ENCODE measurements at places on chromosomes 11 and 22.
A peak's percentile ranks its signal among the peaks of the same experiment; 100 is the strongest.

- no peak for DNase-seq
Measured at GRCh38 chr11:67032830-67033551, 10.1 kb downstream of the SYT12 start.

DNA sequence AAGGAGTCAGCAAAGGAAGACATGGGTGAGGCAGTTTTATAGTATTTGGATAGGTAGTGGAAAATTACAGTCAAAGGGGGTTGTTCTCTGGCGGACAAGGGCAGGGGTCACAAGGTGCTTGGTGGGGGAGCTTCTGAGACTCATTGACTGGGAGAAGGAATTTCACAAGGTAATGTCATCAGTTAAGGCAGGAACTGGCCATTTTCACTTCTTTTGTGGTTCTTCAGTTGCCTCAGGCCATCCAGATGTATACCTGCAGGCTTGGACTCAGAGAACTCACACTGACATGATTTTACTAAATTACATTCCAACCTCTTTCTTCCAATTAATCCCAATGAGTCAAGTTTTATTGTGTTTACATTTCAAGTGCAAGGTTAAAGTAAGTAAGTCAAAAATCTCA is 240.5 kb upstream of the API5 start:
- DNase-seq, result no peak

DNA sequence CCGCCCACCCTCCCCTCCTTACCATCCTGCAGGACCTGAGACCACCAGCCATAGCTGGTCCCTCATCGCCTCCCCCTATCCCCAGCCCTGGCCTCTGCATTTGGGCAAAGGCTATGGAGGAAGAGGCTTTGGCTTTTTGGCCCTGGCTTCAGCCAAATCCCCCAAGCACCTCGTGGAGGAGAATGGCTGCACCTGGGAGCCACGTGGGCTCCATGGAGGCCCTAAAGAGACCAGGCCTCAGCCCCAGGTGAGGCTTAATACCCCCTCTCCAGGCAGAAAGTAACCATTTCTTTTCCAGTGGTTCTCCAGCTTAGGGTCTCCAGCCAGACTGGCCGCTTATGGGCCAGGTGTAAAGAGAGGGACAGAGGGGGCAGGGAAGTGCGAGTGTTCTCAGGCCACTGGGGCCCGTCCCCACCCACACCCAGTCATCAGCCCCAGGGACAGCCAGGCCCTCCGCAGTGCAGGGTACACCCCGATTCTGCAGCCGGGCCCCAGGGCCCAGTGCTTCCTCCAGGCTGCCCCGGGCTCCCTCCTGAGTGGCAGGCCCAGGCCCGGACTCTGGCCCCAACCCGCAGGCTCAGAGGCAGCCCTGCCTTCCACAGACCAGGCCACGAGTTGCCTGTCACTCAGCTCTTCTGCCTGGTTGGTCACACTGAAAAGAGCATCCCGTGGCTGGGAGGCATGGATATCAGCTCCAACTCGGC is 26.4 kb downstream of the CDKN1C start:
- DNase-seq, result no peak

DNA sequence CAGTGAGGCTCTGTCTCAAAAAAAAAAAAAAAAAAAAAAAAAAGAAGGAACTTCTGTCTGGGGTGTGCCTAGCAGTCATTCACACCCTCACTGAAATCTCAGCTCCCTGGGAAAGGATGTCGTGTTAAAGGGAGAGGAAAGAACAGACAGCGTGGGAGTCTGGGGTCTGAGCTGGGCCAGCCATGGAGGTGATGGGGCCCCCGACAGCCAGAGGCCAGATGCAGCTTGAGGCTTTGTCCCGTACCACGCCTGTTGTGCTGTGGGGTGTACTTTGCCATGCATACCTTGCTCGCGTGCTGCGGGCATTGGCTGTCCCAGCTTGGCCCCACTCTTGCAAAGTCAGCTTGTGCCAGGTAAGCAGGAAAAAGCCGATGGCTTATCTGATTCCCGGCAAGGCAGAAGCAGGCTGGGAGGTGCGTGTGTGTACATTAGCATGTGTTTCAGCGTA is 4.6 kb downstream of the SYT12 start:
- peak; percentile 33 for DNase-seq

GRCh38 chr22:47736186-47737034 is 974.0 kb downstream of the TBC1D22A start:
- DNase-seq, result no peak

DNA sequence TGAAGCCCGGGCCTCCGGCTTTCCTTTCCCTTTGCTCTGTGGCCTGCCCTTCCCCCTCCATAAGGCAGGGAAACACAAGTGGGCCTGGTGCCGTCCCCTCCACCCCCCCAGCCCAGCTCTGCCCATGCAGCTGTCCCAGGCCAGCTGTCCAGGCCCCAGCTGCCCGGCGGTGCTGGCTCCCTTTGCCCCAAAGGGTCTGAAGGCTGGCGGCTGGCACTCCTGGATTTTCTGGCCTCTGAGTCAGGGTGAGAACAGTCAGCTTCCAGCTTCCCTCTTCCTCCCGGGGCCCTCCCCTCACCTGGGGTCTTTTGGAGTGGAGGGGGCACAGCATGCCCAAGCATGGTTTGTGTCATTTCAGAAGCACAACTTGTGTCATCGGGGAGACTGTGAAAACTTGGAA is 27.8 kb downstream of the CD82 start:
- DNase-seq, result no peak

DNA sequence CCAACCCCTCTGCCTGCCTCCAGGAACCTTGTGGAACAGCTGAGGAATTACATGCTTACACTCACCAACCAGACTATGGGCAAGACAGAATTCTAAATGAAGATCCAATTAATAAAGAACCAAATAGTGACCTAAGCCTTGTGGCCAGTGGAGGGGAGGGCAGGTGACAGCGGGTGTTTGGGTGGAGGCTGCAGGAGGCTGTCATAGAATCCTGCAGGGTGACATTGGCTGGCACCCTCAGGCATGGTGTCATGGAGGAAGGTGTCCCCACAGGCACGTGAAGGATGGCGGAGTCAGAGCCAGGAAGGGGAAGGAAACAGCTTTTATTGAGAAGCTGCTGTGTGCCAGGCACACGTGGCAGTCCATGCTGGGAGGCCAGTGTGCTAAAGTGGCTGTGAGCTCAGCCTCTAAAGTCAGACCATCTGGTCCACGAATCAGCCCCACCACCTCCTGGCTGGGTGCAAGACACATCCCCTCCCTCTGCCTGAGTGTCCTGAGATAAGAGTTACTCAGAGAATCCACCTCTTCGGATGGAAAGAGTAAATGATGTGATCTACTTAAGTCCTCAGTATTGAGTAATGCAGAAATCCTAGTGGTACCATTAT is 8.7 kb downstream of the MYO18B start:
- no peak for DNase-seq

GRCh38 chr11:19680829-19681368 is 31.7 kb upstream of the NAV2 start:
- no peak for DNase-seq

- DNase-seq, result no peak
Measured at GRCh38 chr22:22094921-22095320, 112.3 kb upstream of the TOP3B start.

DNA sequence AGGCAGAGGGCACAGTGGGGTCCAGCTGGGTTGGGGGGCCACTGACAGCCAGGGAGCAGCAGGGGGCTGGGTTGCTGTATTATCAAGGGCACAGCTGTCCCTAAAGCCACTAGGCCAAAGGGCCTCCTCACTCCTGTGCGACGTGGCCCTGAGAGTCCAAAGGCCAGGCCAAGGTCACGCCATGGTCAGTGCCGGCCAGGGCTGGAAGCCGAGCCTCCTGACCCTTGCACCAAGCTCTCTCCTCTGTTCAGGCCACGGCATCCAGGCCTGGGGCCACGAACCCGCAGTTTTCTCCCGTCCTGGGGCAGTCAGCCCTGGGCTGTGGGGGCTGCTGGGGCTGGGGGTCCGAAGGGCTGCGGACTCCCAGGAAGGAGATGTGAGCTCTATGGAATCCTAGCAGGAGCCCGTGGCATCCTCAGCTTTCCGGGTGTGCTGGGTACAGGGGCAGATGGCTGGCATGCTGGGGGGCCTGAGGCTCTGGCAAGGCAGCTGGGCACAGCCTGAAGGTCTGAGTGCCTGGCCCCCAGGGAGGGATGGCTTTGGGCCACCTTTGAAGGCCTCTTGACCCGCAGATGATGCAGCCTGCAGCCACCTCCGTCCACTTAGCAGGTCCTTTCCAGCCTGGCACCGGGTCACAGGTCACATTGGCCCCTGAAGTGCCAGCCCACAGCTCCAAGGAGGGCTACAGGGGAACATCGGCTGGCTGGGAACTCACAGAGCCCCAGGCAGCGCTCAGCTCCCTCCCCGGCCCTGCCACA is 17.3 kb upstream of the PPARA start:
- DNase-seq, result no peak

- no peak for DNase-seq
Measured at GRCh38 chr22:44638971-44639760, 62.8 kb upstream of the PRR5 start.

- DNase-seq, result no peak
Measured at GRCh38 chr22:31400023-31400397, 606 bp downstream of the DRG1 start.

GRCh38 chr11:124202951-124203350 is 19.8 kb downstream of the OR10D3 start:
- DNase-seq, result no peak

DNA sequence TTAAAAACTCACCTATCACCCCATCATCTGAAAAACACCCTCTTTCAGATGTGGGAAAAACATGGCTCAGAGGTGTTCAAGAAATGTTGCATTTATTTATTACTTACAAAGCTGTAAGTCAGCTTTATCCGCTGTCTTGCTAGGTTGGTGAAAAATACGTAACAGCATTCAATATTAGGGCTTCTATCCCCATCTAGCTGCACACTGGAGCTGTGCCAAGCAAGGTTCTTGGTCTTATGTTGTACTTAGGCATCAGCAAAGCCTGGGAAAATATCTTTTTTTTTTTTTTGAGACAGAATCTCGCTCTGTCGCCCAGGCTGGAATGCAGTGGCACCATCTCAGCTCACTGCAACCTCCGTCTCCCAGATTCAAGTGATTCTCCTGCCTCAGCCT is 7.5 kb downstream of the SERPING1 start:
- no peak for DNase-seq

- no peak for DNase-seq
Measured at GRCh38 chr11:1345737-1346513, 36.5 kb upstream of the TOLLIP start.

GRCh38 chr11:103367650-103368049 is 258.4 kb downstream of the DYNC2H1 start:
- DNase-seq, result no peak

DNA sequence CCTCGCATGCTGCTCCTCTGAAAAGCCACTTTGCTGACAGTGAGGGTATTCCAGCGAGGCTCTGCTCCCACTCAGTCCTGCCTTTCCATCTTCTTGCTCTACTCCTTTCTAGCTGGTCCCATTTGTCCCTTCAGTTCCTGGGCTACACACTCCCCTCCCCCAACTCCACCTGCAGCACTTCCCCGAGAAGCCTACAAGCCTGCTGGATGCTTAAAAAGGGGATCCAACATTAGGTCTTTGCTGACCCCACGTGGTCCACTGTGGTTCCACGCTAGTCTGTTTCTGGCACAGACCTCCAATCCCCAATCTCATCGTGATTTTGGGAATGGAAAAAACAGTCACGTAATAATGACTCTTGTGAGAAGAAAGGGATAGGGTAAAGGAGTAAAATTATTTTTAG is 121.6 kb upstream of the SNX19 start:
- no peak for DNase-seq

DNA sequence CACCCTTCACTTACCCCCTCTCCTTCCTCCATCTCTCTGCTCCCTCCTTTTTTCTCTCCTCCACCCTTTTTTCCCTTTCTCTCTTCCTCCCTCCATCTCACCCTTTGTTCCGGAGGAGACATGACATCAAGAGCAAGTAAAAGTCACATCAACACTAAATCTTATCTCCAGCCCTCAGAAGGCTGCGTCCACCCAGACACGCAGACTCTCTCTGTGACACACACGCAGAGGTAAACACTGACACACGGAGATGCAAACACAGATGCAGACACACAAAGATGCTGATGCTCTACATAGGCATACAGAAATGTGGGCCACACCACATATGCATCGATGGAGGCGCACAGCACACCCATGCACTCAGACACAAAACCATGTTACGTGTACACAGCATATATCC is 27.0 kb downstream of the NRXN2 start:
- no peak for DNase-seq

- no peak for DNase-seq
Measured at GRCh38 chr11:67247946-67248550, 18.2 kb upstream of the GRK2 start.

GRCh38 chr22:11627798-11628650 is 3900.0 kb upstream of the OR11H1 start:
- no peak for DNase-seq

DNA sequence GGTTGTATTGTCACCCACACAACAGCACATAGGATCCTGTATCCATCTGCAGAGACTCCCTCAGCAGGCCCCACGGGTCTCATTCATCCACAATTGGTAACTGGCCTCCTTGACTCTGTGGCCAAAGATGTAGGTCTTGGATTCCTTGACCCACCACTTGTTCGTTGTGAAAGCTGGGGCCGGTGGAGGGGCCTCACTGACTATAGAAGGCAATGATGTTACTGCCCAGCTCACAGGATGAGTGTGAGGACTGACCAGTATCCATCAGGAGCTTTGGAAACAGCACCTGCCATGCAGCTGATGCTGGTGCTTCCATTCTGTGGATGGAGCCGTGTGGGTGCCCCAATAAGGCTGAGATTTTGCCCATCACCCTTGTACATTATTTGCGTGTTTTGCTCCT is 615.7 kb downstream of the BRD1 start:
- DNase-seq, result no peak

DNA sequence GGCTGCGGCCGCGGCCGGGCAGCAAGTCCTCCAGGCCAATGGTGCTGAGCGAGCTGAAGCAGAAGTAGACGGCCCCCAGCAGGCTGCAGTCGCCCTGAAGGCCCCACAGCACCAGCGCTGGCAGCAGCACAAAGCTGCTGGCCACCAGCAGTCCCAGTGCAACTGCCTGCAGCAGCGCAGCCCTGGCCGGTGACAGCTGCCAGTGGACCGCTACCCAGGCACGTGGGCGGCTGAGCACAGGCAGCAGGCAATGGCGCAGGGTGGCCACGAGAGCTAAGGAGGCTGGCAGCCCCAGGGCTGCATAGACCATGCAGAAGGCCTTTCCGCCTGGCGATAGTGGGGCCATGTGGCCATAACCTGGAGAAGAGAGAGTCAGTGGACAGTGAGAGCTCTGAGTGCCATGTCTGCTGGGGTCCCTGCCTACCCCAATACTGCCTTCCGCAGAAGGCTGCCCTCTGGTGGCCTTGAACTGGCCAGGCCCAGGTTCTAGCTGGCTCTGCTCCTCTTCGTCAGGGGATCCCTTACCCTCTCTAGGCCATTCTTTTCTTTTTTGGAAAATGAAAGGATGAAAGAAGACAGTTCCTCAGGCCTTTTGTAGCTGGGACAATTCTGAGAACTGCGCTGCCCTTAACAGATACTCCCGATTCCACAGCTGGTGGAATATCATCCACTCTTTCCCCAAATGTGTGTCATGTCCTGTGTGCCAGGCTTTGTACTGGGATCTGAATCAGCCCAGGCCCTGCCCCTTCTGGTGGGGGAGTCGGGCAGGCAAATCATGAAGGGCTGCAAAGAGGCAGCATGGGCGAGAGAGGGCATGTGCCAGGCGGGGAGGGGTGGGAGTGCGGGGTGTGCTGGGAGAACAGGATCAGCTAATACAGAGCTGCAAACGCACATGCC is 1.8 kb downstream of the KCNK7 start:
- DNase-seq, result peak; percentile 63

- DNase-seq, result no peak
Measured at GRCh38 chr11:19962801-19963175, 197.5 kb downstream of the DBX1 start.

- peak; percentile 92 for DNase-seq
Measured at GRCh38 chr11:94767701-94768601, at the start of gene AMOTL1. Gene AMOTL1 (plus strand): TSS chr11:94768356. CDS start chr11:94768512, 156 bp downstream.

GRCh38 chr22:36286096-36286957 is 33.4 kb downstream of the APOL1 start:
- DNase-seq, result peak; percentile 76
